ENCODE measurements at places on chromosomes 6 and 20.

- no peak for DNase-seq
These were observed 53.5 kb upstream of the UNC93A start for GRCh38 chr6:167237438-167238145.

DNA sequence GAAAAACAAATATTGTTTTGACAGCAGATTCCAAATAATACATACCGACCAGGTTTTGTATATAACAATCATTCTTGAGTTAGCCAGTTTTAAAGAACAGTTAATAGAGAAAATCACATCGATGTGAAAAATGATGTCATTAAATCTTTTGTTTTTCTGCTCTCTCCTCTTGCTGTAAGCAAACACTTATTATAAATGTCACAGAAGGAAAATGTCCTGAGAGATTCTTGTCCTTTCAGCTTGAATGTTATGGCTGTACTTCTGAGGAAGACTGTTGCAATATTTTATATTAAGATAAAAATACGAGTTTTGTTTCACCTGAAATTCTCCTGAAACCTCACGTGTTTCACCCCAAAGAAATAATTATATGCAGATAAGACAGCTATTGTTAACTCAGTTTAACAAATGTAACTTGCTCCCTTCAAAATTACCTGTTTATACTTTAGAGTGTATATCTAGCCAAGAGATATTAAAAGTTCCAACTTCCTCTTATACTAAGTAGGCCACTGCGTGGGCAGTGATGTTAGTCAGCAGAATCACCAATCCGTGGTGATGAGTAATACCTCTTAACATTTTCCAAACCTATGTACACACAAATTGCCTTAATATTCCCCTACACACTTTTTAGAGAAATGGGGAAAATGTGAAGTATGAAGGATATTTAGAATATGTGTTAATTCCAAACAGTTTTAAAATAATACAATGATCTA lies 1111.4 kb upstream of the CITED2 start:
- DNase-seq = peak; percentile 67

GRCh38 chr20:31710423-31711108 lies 12.1 kb downstream of the BCL2L1 start:
- DNase-seq = peak; percentile 73

DNA sequence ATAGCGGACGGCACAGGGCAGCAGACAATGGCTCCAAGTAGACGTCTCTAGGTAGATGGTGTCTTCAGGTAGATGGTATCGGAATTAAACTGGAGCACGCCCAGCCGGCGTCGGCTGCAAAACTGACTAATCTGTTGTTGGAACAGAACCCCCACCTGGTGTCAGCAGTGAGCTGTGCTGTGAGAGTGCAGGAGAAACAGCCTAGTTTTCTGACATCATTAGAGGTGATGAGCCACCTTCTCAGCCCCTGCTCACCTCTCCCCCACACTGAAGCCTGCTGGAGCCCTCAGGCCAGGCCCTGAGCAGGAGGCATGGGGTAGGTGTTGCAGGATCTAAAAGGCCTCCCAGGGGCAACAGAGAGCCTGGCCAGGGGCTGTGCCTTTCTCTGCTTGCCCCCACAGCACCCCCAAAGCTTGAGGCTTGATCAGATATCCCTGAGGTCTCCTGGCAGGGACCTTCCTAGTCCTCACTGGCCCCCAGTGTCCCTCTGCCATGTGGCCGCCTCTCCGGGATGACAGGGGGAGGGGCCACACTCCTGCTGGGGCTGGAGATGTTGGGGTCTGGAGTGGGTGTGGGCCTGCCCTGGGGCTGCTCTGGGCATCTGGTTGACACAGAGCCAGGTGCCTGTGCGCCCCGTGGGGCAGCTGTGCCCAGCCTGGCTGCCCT lies 6.9 kb upstream of the HELZ2 start:
- no peak for DNase-seq

DNA sequence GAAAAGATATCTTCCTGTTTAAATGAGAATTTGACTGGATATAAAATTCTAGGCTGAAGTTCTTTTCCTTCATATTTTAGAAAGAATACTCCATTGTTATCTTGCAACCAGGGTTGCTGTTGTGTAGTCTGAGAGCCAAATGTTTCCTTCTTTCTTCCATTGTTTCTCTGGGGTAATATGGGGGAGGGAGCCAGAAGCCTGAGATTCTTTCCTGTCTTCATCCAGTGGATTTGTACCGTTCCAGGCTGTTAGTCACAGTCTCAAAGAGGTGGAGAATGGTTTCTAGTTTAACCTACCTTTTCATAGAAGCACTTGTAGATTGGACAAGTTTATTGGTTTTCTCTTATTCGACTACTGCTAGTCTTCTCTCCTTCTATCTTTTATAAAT lies 6.1 kb upstream of the ULBP3 start:
- DNase-seq = no peak

- no peak for DNase-seq
These were observed 3.7 kb downstream of the TNFAIP3 start for GRCh38 chr6:137870744-137871247.

GRCh38 chr6:105136431-105137350 lies 43.1 kb downstream of the POPDC3 start:
- peak; percentile 74 for DNase-seq
